Adrenal gland (tissue), 19 donors: ENCODE measurements at places on chromosomes 16 and 17. TPM values are rescaled to one million over a fixed set of nuclear protein-coding genes. Genes with fewer than 3 reads are reported as not detected.

The SLC13A5 gene
- 7.2 TPM for total RNA-seq

- H3K27ac ChIP-seq = no peak overlapping the region
- no peaks in the 10 kb centered on the region for H3K27me3 ChIP-seq
- H3K4me1 ChIP-seq = peaks cover 23% of the 10 kb centered on the region
- no peaks in the 10 kb centered on the region for H3K36me3 ChIP-seq
- H3K4me3 ChIP-seq = no peak overlapping the region
Observed at GRCh38 chr17:50035945-50036344, 20.0 kb upstream of the ITGA3 start.

DNA sequence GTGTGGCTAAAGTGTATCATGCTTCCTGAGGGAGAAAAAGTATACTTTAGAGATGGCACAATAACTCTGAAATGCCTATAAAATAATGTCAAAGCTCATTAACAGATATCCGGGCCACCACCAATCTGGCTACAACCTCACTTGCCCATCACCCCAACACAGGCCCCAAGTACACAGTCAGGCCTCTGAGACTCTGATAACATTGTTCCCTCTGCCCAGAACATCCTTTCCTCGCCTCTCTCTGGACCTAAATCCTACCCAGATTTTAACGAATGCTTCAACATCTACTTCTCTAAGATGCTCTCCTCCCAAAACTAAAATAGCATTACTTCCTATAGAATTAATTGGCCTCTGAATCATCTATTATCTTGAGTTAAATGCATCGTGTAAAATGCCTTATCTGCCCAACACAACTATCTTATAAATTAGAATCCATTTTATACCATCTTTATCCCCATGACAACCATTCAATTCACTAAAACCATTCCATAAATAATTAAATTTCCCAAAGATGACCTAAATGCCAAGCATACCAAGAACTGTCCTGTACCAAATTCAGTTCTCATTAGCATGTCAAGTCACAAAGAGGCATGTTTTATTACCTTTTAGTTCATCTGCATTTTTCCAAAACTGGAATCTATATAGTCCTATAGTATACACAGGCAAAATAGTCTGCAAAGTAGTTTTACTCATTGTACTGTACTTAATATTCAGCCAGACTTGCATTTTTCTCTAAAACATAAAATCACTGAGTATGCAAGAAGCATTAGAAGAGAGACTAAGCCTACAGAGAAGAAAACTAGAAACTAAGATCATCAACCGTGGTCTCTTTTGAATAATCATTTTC lies 15.7 kb downstream of the HELZ start:
- H3K4me1 ChIP-seq = peaks cover 22% of the 10 kb centered on the region
- no peaks in the 10 kb centered on the region for H3K36me3 ChIP-seq
- DNase-seq = no peak

GRCh38 chr16:1983544-1984346 lies at the start of gene GFER:
TSS of gene GFER (plus strand) at chr16:1984193. CDS start at chr16:1984219, 26 bp downstream.
- DNase-seq = peak; percentile 84
- no peaks in the 10 kb centered on the region for H3K4me1 ChIP-seq
- H3K27me3 ChIP-seq = peaks cover 25% of the 10 kb centered on the region
